ENCODE measurements at places on chromosomes 1 and 21.

DNA sequence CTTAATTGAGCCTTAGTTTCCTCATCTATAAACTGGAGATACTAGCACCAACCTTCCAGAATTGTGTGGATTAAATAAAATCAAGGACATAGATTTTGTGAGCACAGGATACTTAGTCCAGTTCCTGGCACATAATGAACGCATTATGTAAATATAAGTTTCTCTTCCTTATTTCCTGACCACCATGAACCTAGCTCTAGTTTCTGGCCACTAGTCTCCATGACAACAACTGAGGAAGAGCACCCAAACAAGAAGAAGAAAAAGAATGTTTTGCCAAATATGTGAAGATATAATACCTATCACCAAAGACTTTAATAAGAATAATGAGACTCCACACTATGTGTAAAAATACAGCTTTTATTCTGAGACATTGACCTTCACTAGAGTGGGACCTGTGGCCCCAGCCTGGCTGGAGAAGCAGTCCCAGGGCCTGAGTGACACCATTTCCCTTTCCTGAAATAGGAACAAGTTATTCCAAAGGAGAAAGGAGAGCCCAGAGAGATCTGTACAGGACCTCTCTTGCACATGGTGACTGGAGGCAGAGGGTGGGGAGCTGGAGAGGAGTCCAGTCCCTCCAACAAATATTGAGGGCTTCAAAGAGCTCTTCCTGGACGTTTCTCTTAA is 940 bp upstream of the USF1 start:
- no peak for DNase-seq

DNA sequence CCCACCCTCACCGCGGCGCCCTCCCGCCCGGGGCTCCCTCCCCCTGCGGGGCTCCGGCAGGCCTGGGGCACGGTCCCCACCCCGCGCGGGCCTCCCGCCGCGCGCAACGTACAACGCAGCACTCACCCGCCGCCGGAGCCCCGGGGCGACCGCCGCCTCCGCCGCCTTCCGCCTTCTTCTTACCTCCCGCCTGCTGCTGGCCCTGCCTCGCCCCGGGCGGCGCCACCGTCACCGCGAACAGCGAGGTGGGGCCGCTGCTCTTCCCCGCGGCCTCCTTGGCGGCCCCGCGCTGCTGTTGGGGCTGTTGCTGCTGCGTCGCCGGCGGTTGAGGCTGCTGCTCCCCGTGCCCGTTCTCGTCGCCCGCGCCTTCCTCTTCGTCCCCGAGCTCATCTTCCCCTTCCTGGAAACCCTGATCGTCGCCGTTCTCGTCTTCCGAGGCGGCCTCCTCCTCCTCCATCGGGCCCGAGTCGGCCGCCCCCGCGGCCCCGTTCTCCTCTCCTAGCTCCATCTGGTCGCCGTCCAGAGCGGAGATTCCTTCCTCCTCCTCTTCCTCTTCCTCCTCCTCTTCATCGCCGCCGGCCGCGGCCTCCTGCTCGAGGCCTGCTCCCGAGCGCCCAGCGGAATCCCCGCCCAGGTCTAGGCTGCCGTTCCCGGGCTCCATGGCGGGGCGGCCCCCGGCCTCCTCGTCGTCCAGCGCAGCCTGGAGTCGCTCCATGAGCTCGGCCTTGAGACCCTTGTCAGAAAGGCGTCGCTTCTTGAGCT is 671 bp downstream of the HNRNPU start:
- DNase-seq = no peak

GRCh38 chr1:147516157-147516917 is 25.0 kb upstream of the BCL9 start:
- DNase-seq = no peak

DNA sequence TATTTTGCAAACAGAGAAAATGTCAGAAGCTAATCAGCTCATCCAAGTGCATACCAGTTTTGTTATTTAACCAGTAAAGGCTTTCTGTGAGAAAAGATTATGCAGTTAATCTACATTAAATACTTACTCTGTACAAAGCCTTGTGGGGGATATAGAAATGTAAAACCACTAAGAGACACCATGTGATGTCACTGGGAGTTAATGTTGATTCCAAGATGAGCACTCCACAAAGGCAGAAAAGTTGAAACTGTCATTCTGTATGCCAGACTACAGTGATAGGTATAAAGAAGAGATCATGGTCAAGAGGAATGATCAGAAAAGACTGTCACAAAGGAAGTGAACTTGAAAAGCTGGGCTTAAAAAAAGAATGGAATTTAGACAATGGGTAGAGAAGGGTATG is 100.3 kb upstream of the SGIP1 start:
- DNase-seq = no peak

DNA sequence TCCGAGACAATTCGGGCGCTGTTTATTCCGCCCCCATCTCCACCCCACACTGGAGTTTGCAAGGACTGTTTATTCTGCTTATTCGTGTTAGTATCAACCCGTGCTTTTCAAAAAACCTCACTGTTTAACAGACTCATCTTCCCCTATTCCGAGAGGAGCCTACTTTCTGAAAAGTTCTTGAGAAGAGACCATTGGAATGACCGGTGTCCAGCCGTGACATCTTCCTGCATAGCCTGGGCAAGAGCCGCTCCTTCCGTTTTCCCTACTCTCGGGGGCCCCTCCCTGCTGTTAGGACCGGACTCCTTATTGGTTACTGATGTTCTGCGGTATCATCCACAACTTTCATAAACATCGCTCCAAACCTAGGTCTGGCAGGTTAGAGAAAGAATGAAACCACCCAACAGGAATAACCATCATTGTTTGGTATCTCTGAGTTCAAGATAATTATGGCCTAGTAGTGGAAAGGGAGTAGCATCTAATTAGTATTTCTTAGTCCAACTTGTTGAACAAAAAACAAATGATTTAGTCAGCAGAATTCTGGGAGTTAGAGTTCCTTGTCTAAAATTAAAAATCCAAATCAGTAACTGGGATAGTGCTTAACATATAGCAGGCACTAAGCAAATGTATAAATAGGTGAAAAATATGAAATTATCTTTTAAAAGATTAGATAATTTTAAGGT is 837 bp downstream of the STXBP3 start:
- no peak for DNase-seq

DNA sequence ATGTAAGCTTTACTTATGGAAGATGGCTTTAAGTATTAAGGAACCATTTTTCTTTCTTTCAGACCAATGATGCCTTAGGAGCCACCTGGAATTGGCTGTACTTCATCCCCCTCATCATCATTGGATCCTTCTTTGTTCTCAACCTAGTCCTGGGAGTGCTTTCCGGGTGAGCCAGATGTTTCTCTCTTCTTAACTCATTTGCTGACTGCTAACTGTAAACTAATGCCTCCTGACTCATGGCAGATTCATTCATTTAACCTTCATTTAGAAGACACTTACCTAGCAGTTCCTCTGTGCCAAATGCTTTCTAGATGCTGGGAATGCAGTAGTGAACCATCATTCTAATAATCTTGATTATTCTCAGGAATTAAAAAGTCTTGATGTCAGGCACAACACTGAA is 168.0 kb downstream of the CACNA1E start:
- no peak for DNase-seq

DNA sequence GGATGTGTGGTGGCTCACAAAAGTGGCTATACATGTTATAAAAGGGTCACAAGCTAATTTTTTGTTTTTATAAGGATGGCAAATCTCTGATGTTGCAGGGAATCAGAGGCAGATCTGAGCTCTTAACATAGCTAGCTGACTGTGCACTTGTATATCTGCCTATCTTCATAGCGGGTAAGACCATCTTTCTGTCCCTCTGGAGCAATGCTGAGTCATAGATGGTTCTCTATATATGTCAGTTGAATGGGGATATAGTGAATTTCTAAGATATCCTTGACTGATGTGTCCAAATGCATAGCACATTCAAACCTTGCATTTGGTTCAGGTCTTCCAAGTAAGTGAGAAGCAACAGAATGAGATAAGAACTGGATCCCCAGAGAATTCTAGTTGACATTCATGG is 272.6 kb upstream of the PROX1 start:
- DNase-seq = no peak

- no peak for DNase-seq
These were observed 429.0 kb downstream of the LMO4 start for GRCh38 chr1:87757676-87758075.

- no peak for DNase-seq
These were observed 30.4 kb downstream of the RAP1GAP start for GRCh38 chr1:21638531-21639341.

DNA sequence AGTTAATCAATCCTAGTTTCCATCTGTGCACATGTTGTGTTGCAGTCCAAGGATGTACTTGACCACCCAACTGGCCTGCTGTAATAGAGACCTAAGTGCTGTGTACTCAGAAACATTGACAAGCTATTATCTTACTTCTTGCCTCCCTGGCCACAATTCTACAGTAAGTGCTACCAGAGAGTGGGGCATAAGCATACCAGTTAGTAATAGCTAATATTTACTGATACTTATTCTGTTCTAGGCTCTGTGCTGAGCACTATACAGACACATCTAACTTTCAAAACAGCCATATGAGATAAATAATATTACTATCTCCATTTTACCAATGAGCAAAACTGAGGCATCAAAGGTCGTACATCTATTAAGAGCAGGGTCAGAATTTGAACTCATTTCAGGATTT is 49.5 kb upstream of the NPL start:
- no peak for DNase-seq

DNA sequence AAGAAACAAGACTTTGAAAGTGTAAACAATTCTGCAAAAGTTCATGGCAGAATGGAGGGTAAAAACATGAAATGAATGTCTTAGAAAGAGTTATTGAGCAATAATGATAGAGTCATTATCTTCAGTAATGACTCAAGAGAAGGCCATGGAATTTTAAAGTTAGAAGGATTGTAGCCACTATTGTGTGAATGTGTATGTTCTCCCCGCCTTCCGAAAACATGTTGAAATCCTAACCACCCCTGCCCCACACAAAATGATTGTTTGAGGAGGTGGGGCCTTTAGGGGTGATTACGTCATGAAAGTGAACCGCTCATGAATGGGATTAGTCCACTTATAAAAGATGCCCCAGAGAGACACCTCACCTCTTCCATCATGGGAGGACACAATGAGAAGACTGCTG is 93.8 kb upstream of the CCDC190 start:
- no peak for DNase-seq

GRCh38 chr1:180238675-180239074 is 8.6 kb downstream of the LHX4 start:
- no peak for DNase-seq

- no peak for DNase-seq
These were observed 11.9 kb downstream of the MX2 start for GRCh38 chr21:41373763-41374162.

DNA sequence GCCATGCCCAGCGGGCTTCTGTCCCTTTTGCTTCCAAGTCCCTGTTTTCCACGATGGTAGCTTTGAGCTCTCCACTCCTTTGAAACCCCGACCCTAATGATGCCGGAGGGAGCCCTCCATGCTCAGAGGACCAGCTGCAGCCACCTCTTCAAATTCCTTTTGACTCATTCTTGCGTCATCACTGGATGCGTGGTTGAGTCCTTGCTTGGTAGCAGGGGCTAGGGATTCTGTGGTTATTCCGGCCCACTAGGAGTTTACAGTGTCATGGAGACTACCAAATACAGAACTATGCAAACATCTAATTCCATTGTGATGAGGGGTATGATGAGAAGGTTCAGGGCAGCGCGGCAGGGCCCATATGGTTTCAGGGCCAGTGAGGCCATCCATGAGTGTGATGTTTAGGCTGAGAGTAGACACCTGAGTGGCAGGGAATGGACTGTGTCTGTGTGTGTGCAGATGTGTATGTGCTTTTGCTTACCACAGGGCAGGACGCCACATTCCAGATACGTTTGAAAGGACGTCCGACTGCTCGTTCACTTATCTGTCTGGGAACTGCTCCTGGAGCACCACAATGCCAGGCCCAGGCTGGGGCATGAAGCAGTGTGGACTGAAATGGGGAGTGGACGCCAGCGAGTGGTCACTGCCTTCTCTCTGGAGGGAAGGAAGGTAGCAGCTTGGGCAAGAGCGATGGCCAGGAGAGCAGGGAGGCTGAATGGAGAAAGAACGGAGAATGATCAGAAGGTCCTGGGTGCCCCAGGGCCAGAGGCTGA is 30.4 kb upstream of the ZBTB21 start:
- no peak for DNase-seq

GRCh38 chr1:193355626-193356025 is 169.2 kb upstream of the B3GALT2 start:
- no peak for DNase-seq

- DNase-seq = no peak
These were observed 1.2 kb downstream of the KRTAP10-5 start for GRCh38 chr21:44579056-44579832.

DNA sequence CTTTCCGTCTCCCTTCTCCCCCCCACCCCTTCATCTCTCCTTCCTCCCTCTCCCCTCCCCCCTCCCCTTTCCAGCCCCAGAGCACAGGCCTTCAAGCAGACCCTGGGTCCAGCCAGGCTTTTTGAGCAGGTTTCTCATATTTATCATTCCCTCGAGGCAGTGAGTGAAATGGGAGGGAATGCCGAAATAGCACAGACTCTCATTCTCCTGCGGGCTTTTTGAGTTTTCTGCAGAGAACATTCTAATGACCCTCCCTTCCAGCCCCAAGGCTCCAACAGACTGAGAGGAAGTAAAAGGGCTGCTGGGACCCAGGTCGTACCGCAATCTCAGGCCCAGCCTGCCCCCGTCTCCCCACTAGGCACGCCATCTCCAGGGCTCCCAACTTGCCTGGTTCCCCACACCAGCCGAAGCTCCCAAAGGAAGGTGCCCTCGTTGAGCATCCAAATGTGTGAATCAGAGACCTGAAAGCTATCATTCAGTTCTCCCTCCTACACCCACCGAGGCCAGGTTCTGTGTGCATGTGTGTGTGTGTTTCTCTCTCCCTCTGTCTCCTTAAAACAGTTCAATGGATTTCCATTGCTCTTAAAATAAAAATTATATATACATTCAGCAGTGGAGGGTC is 22.3 kb downstream of the ACTA1 start:
- DNase-seq = no peak

GRCh38 chr1:157137408-157138219 is 581 bp downstream of the ETV3 start:
- DNase-seq = no peak

DNA sequence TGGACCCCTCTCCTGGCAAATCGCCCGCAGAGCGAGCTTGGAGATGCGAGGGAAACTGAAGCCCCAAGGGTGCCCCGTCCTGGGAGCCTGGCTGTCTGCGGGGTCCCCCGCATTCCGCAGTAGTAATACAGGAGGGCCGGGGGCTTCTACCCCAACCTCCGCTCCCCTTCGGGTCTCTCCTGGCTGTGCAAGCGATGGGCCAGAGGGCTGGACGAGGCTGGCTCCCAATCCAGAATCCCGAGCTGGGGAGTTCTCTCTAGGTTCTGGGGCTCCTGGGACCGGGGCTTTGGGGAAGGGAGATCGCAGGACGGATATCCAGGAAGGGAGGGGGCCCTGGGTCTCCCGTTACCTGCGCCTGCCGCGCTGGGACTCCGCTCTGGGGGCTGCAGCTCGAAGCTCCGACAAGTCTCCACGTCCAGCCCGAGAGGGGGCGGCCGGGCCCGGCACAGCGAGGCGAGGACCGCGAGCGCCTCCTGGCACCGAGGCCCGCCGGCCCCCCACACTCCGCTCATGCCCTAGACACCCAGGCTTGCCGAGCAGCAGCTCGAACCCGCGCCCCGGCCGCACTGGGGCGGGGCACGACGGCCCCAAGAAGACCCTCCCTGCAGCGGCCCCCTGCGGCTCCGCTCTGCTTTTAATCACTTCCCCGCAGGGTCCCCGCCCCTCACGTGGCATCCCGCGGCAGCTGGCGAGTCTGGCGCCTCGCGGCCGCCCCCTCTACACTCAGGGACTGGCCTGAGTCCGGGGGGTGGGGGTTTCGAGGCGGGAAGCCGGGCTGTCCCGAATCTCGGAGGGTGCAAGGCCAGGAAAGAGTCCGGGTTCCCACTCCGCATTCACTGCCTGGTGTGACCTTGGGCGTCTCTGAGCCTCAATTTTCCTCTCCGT is at the start of gene SYT6:
TSS of gene SYT6 (minus strand) at position 609 of the 885 bp plus-strand sequence. CDS start at position 512, 97 bp downstream.
- DNase-seq = no peak

All from NCI-H1436 (cell line).